ENCODE measurements at places on chromosomes 5 and 9.
A peak's percentile ranks its signal among the peaks of the same experiment; 100 is the strongest.

- no peak for DNase-seq
Measured at GRCh38 chr5:14816999-14817761, 54.4 kb downstream of the ANKH start.

DNA sequence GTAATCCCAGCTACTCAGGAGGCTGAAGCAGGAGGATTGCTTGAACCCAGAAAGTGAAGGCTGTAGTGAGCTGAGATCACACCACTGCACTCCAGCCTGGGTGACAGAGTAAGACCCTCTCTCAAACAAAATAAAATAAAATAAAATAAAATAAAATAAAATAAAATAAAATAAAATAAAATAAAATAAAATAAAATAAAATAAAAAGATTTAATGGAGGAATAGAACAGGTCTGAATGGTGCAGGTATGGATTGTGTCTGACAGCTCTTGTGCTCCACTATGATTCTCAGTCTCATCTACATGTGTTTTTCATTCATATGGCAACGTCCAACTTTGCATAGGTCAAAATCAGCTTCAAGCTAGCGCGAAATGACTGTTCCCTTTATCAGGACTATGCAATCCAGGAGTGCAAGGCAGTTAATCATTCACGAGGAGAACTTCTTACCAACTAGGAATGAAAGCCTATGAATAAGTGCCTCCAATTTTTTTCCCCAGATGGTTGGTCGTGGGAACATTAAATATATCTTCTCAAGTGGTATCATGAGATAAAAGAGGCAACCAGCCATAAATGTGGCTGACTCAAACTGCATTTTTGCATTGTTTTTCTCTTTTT lies 1392.3 kb upstream of the CDH9 start:
- no peak for DNase-seq

- no peak for DNase-seq
Measured at GRCh38 chr5:179141867-179142266, 81.7 kb downstream of the ZNF354C start.

- DNase-seq, result peak; percentile 94
Measured at GRCh38 chr9:129895376-129896268, 60.4 kb downstream of the USP20 start.

- no peak for DNase-seq
Measured at GRCh38 chr9:80066931-80067330, 495.2 kb downstream of the TLE4 start.

DNA sequence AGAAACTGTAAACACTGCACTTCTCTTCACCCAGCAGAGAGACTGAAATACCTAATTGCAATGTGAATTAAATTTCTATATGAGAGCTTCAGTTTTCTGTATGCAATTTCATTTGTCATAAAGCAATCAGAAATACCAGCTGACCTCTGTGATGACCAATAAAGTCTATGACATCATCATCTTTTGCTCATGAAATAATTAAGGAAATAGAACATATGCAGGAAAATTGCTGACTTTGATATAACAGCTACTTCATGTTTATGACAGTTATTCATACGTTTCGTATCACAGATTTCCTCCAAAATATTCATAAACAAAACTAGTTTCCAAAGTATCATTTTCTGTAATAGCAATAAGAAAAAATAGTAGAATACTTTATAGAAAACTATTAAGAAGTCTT lies 652.3 kb downstream of the SLCO4C1 start:
- DNase-seq, result no peak

DNA sequence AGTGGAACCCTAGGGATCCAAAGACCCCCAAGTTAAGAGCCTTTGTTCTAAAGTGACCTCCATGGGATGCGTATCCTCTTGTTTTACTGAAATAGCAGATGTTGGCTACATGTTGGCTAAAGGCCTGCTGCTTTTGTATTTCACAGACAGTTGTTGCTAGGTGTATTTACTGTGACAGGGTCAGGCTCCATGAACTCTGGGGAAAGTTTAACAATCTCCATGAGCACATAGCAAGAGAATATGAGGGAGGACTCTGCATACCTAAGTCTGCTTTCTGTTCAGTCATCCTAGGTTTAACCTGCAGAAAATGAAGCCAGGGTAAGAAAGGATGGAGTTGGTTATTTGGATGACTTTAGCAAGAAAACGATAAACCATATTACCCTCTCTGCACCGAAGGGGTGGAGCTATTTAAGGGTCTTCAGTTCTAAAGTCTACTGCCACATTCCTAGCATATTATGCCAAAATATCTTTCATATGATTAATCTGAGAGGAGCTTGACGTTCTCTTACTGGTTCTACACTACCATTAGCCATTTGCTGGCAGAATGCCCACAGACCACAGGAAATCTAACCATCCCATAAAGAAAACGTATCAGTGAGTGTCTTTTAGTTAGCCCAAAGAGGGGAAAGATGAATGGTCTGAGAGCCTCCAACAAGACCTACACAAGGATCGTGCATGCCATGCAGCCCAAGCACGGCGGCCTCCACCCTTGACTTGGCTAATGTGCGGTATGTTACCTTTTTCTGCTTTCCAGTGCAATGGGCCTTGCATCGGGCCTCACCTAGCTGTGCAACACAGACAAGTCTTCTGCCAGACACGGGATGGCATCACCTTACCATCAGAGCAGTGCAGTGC lies 127.8 kb downstream of the SAXO1 start:
- DNase-seq, result no peak

DNA sequence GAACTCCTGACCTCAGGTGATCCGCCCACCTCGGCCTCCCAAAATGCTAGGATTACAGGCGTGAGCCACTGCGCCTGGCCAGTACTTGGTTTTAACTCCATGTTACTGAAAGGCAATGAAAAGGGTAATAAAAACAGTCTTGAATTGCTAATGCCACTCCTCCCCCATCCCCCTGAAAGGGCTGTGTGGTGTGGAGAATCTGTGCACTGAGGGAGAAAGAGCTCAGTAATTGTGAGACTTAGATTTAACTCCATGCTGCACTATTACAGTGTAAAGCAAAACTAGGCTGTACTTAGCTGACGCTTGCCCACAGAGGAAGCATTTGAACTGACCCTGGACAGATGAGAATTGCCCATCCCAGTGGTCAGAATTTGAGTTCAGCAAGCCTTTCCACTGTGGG lies 1662.4 kb upstream of the ACO1 start:
- DNase-seq, result no peak

DNA sequence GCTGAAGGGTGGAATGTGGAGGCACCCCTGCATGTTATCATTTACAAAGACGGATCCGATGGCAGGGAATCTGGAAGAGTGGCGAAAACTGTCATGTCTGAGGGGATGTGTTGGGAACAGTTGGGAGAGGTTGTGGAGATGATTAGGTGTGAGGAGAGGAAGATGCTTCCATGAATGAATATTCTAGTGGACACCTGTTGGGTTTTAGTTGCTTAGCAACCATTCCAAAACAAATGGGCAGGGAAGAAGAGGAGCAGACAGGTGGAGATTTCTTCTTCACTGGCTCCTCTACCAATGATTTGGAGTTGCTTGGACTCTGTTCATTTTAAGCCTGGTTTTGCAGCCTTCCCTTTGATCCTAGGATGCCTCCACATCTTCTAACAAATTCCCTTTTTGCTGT lies 465.3 kb upstream of the CLINT1 start:
- DNase-seq, result no peak

Measured in OCI-M1 (cell line).